ENCODE measurements at places on chromosomes 11 and 22.
A peak's percentile ranks its signal among the peaks of the same experiment; 100 is the strongest.

DNA sequence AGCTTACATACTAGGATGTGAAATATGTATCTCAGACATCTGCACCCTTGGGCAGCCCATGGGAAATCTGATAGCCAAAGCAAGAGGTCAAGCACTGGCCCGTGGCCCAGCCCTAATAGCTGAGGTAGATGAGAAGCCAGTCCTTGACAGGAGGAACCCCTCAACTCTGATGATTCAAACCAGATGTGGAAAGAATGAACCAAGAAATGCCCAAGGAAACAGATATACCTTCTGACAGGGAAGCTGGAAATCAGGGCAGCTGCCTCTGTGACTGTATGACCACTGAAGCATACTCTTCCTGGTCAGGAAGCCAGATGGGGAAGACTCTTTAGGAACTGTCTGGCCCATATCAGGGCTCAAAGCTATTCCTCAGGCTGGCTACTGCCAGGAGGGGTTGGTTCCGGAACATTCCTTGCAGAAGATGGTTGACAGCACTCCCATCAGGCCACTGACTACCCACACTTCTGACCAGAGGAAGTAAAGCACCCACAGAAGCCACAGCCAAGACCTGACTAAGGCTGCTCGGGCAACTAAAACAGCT is 124.2 kb downstream of the SWAP70 start:
- DNase-seq: no peak

GRCh38 chr11:67384851-67385366 is 6.9 kb upstream of the RAD9A start:
- DNase-seq: no peak

- DNase-seq: no peak
Observed at GRCh38 chr11:116563712-116564047, 209.1 kb downstream of the BUD13 start.

- DNase-seq: no peak
Observed at GRCh38 chr11:69834251-69834650, 15.0 kb upstream of the FGF3 start.

DNA sequence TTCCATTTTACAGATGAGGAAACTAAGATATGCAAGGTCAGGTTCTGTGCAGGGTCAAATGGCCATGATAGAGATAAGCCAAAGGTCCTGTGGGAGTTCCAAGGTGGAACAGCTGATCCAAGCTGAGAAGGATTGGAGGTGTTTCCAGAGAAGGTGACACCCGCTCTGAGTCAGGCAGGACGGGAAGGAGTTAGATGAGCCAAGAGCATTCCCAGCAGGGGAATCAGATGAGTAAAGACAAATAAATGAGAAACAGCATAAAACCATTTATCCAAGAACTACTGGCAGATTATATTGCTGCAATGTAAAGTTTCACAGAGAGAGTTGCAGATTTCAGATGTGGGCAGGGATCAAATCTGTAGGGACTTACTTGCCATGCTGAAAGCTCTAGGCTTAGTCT is 18.9 kb upstream of the HEPHL1 start:
- DNase-seq: no peak

DNA sequence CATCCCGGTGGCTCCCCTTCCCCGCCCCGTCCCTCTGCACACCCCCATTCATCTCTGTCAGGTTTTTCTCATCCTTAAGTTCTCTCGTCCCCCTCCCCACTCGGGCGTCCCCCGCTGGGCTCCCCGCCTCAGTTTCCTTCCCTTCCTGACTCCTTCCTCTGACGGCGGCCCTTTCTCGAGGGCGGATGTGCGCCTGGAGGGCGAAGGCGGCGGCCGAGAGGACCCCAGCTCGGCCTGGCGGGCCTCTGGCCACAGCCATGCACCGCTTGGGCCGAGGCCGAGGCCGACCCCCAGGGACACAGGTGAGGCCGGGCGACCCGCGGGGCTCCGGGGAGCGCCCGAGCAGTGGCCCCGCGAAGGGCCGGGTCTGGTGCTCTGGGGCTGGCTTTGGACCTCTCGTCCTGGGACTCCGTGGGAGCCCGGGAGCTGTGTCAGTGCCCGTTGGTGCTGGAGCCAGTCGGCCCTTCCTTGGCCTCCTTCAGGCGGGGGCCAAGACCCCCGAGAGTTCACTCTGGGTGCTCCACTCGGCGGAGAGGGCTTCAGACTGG is 2.9 kb downstream of the PHLDB1 start:
- DNase-seq: no peak

- DNase-seq: no peak
Observed at GRCh38 chr22:39318507-39319283, 728 bp downstream of the RPL3 start.

DNA sequence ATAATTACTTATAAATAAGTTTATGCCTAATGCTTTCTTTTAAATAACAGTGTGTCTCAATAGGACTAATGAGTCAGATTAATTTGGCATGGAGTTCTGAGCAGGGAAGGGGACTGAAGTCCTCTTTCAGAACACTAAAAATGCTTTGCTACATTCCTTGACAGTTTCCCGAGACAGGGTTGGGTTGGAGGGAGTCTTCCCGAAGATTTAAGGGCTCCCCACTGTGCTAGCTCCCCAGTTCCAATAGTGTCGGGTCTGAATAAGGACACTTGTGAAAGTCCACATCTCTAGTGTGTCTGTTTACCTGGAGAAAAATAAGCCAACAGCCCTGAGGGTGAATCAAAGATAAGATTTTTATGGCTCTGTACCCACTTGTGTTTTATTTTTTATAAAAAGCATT is 41.8 kb upstream of the HSD17B12 start:
- no peak for DNase-seq

- DNase-seq: no peak
Observed at GRCh38 chr22:27591060-27591459, 210.5 kb downstream of the MN1 start.

GRCh38 chr11:123373754-123374621 is 56.1 kb upstream of the GRAMD1B start:
- no peak for DNase-seq

DNA sequence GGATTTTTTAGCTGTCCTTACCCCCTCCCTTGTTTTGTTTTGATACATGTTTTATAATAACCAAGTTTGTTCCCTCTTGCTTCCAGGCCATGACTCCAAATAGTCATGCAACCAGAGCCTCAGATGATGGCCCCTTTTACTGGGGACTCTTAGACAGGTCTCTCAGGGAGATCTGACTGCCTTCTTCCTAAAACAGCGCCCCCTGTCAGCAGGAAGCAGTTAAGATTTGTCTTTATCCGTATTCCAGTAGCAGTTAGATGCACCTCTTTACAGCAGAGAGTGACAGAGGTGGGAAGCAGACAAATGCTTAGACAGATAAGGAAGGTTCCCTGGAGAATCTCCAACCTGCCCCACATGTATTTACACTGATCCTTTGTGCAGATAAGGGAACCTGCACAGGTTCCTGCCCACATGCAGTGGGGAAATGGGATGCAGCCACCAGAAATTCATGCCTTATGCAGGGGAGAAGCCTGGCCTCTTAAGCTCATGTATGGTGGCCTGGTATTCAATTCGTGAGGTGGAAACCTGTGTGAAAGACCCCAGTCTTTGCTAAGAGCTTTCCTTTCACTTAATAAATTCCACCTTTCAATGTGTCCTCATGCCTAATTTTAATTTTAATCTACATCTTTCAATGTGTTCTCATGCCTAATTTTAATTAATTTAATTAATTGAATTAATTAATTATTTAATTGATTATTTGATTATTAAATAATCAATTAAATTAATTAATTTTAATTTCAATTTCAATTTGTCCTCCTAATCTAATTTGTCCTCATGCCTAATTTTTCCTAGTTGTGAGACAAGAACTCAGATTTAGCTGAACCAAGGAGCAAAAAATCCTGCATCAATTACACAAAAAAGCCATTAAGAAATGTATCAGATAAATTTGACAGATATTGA is 11.5 kb upstream of the GLYAT start:
- DNase-seq: no peak

DNA sequence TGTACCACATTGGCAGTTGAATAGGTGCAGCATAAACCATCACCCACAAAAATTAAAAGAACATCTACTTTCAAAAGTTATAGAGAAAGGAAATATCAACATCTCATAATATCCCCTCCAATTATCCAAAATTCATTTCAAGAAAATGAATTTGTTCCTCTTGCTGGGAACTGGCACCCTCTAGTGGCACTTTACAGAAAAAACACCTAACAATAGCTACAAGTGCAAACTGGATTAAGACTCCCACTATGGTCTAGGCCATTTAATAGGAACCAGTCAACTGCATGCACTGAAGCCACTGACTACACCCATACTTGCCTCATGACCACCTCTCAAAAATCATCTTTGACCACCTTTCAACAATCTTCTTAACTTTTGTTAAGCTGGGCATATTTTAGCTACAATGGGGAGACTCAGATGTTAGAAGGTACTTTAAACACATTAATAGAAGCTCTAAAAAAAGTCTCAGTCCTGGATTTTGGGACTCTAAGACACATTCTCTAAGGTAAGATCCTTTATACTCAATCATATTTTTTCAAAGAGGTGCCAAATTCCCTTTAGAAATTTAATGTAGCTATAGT is 17.3 kb downstream of the TRAF6 start:
- DNase-seq: no peak

- DNase-seq: no peak
Observed at GRCh38 chr11:72441752-72442207, 7.4 kb upstream of the CLPB start.

GRCh38 chr11:9820260-9820659 is 156.4 kb downstream of the SWAP70 start:
- no peak for DNase-seq

DNA sequence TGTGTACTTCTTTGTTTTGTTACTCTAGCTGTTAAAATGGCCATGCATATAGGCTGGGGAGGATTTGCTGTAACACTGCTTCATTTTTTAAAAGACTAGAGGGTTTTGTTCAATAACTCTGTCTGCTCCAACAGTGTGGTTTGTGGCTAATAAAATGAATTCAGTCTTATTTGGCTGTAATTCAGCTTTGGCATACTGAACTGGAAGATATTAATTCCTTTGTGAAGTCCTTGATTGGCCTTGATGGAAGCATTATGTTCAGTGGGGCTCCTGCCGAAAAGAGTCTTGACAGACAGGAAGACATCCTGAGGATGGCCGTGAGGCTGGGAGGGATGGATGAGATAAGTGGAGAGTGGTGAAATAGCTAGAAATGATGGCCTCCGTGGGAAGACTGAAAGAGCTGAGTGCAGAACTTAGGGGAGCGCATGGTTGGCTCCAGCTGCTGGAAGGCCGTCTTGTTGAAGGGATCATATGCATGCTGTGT is 44.8 kb upstream of the MYO18B start:
- no peak for DNase-seq

- peak; percentile 66 for DNase-seq
Observed at GRCh38 chr22:42273855-42274451, 3.5 kb upstream of the TCF20 start.

DNA sequence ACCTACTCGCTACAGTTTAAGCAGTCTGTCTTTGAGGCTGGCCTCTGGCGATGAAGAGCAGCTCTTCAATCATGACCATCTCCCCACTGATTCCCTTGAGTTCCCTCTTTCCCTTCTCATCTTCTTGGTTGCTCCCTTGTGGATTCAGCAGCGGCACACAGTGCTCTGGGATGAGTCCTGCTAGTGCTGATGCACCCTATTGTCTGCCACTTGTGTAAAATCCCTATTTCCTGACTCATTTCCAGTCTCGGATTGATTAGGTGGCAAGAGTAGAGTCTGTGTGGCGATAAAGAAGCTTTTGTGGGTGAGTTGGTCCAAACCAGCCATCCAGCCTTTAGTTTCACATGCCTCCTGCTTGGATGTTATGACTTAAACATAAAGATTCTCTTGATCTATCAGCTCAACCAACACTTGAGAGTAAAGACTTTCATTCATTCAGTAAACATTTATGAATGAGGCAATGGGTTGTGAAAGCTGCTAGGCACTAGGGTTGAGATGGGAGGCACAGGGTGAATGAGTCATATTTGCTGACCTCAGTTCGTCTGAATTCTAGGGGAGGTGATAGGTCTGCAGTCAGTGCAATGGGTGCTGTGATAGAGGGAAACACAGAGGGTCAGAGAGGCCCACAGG is 219.4 kb upstream of the RAG2 start:
- DNase-seq: no peak

GRCh38 chr22:21642584-21643448 is 714 bp downstream of the SDF2L1 start:
- DNase-seq: no peak

DNA sequence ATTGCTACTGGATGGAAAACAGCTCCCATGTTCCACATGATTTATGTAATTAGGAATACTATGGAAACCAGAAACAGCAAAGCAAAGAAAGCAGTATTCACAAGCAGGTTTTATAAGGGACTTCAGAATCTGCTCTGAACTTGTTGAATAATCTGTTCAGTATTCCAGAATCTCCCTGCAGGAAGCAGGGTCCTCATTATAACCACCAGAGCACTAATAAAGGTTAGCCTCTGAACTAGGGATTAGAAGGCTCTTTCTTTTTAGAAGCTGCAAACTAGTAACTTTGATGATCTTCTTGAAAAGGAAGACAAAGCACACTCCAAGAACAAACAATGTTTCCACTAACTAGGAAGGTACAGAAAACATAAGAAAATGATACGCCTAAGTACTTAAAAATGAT is 125.8 kb downstream of the DCDC1 start:
- DNase-seq: no peak

DNA sequence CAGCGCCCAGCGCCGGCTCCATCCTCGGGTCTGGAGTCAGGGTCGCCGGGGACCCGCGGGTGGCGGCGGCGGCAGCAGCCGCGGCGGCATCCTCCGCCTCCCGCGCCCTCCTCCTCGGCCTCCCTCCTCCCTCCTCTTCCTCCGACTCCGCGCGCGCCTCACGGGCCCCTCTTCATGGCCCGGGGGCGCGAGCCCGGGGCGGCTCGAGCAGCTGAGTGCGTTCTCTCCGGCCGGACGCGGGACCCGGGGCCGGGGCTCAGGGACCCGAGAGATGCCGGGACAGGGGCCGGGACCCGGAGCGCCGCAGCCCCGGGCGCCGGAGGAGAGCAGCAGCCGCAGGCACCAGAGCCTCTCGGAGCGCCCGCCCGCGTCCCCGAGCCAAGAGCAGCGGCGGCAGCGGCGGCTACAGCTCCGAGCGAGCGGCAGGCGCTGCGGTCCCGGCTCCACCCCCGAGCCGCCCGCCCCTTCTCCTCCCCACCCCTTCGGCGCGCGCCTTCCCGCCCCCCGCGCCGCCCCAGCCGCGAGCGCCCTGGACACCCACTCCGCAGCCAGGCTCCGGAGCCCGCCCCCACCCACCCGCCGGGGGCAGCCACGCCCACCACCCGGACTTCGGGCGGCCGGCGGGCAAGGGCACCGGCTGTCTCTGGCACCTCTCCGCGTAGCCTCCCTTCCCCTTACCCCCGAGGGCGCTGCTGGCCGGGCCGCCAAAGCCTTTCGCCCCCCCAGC is at the start of gene CHST1:
TSS of gene CHST1 (minus strand) at position 417 of the 727 bp plus-strand sequence. CDS start 14,699 bp downstream, outside the sequence.
- DNase-seq: no peak

DNA sequence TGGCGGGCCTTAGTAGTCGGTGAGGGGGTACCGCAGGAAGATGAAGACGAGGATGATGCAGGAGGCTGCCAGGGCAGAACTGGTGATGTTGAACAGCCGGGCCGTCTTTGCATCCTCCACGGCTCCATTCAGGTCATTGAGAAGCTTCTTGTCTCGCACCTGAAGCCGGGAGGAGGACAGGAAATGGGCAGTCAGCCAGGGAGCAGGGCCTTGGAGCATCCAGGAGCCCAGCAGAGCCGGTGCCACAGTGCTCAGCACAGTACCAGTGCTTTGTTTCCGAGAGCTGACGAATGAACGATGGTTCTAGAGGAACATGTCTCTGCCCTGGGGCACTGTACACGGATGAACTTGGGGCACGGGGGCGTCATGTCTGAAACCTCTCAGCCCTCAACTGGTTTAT is 15.1 kb downstream of the IFITM10 start:
- DNase-seq: no peak

- DNase-seq: no peak
Observed at GRCh38 chr22:39223091-39223710, 21.6 kb downstream of the PDGFB start.

GRCh38 chr22:37138849-37139561 is 10.7 kb downstream of the IL2RB start:
- no peak for DNase-seq
